ENCODE measurements at places on chromosomes 1 and 21.

GRCh38 chr1:67468066-67468718 lies 38.0 kb upstream of the SERBP1 start:
- DNase-seq, result no peak

DNA sequence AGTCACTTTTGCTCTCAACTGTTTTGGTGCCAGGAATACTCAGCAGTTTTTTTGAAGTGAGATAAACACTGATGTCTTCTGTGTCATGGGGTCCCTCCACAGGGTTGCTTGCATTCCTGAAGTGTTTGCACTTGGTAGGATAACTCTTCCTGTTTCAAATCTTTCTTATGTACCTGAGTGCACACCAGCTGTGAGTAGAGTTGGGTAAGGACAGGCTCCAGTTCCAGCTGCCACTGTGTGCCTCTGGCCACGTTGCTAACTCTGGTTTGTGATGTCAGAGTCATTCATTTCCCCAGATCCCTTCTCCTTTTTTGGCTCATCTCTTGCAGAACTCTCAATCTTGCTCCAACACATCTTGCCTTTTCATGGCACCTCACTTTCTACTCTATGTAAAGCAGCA lies 356.3 kb upstream of the B3GALT2 start:
- DNase-seq, result no peak

GRCh38 chr1:7248549-7249199 lies 463.4 kb downstream of the CAMTA1 start:
- no peak for DNase-seq

- no peak for DNase-seq
Measured at GRCh38 chr1:181777812-181778211, 283.7 kb downstream of the ZNF648 start.

DNA sequence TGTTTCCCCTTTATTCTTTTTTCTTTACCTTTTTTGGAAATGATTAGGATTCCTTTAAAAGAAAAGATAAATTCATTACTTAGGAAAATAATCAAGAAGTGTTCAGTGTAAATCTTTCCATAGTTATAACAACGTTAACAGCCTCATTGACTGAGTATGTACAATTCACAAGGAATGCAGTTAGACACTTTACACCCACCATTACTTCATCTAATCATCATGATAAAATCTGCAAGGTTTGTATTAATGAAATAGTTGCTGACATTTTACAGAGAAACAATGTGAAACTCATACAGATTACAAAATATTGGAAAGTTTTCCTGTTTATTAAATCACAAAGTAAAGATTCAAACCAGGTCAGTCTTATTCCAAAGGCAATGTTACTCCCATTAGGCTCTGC lies 59.3 kb upstream of the NEGR1 start:
- no peak for DNase-seq

DNA sequence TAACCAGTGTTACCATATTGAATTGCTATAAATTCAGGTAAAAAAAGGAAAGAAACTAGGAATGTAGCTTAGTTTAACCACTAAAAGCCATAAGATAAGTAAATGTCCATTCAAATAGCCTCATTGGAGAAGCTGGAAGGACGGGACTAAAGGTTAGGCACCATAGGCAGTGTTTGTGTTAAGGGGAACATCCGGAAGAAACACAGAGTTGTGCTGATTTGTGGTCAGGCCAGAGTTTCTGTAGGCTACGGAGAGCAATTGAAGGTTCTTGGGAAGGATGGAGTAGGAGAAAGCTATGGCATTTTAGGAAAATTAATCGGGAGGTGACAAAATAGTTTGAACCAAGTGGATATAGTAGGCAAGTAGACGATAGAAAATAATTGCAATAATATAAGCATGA lies 1.3 kb upstream of the KCNJ10 start:
- no peak for DNase-seq

GRCh38 chr1:19517017-19517416 lies 31.7 kb upstream of the CAPZB start:
- DNase-seq, result no peak

GRCh38 chr1:157390651-157391050 lies 161.7 kb downstream of the FCRL5 start:
- DNase-seq, result no peak
